Thoracic aorta endothelial cell (primary cell): ENCODE measurements at places on chromosomes 11 and 22. TPM values are rescaled to one million over a fixed set of nuclear protein-coding genes. Genes with fewer than 3 reads are reported as not detected.

VSIG10L2 gene
- total RNA-seq, result not detected in 2 replicates

DRD4 gene
- total RNA-seq, result not detected in 2 replicates

APOA5 gene
- total RNA-seq, result not detected in 2 replicates

ASPHD2 gene
- total RNA-seq, result 6.0 and 9.2 TPM in 2 replicates

AMOTL1 gene
- 50.0 and 53.6 TPM in 2 replicates for total RNA-seq

PRR33 gene
- not detected in 2 replicates for total RNA-seq

KCNK7 gene
- total RNA-seq, result 0.14 and 0.40 TPM in 2 replicates

OR8K3 gene
- not detected in 2 replicates for total RNA-seq

IGSF22 gene
- not detected in 2 replicates for total RNA-seq

C11orf97 gene
- total RNA-seq, result not detected in 2 replicates

C22orf31 gene
- total RNA-seq, result not detected in 2 replicates

ASCL2 gene
- total RNA-seq, result not detected in 2 replicates

BAIAP2L2 gene
- 0.22 and 0.40 TPM in 2 replicates for total RNA-seq

ADAMTS15 gene
- 0.07 and 0.13 TPM in 2 replicates for total RNA-seq

CSF2RB gene
- 13.4 and 15.7 TPM in 2 replicates for total RNA-seq

HORMAD2 gene
- not detected in 2 replicates for total RNA-seq

C11orf87 gene
- not detected in 2 replicates for total RNA-seq

RFPL3 gene
- not detected in 2 replicates for total RNA-seq

FAM111B gene
- total RNA-seq, result 29.9 and 40.4 TPM in 2 replicates

P2RX3 gene
- not detected in 2 replicates for total RNA-seq

SLC22A9 gene
- not detected in 2 replicates for total RNA-seq

NAGA gene
- 37.0 and 52.3 TPM in 2 replicates for total RNA-seq

TSSK2 gene
- not detected in 2 replicates for total RNA-seq

ALDH3B1 gene
- 0.13 and 0.22 TPM in 2 replicates for total RNA-seq

KDM4E gene
- not detected in 2 replicates for total RNA-seq

SLC37A2 gene
- total RNA-seq, result 0.57 and 0.66 TPM in 2 replicates

MS4A6A gene
- 0.40 and 0.65 TPM in 2 replicates for total RNA-seq

SLC22A25 gene
- not detected in 2 replicates for total RNA-seq

ACR gene
- total RNA-seq, result 0.80 and 0.93 TPM in 2 replicates

GLB1L3 gene
- total RNA-seq, result not detected in 2 replicates

RAB38 gene
- 5.1 and 8.6 TPM in 2 replicates for total RNA-seq

ANGPTL5 gene
- 0.13 TPM in 1 of 2 replicates, not detected in the other for total RNA-seq

PANX3 gene
- total RNA-seq, result not detected in 2 replicates

VPREB1 gene
- total RNA-seq, result not detected in 2 replicates

ANKK1 gene
- under 0.01 and 0.07 TPM in 2 replicates for total RNA-seq

VSIG2 gene
- 0.27 and 0.43 TPM in 2 replicates for total RNA-seq

TREH gene
- total RNA-seq, result not detected in 2 replicates

KCNJ5 gene
- total RNA-seq, result not detected in 2 replicates

ST14 gene
- not detected in 2 replicates for total RNA-seq

OR51E1 gene
- total RNA-seq, result not detected in 2 replicates

PDGFB gene
- 69.5 and 71.6 TPM in 2 replicates for total RNA-seq

MRPL17 gene
- 56.4 and 62.0 TPM in 2 replicates for total RNA-seq

IGF2 gene
- total RNA-seq, result 1.2 and 4.7 TPM in 2 replicates

CCDC116 gene
- 0.13 and 0.14 TPM in 2 replicates for total RNA-seq

INS gene
- total RNA-seq, result not detected in 2 replicates

KDM4D gene
- total RNA-seq, result 0.80 and 1.1 TPM in 2 replicates

AIFM3 gene
- not detected in 2 replicates for total RNA-seq

NXPE2 gene
- total RNA-seq, result 0.13 TPM in 1 of 2 replicates, not detected in the other

KRTAP5-2 gene
- total RNA-seq, result not detected in 2 replicates

APOA4 gene
- total RNA-seq, result not detected in 2 replicates

NTM gene
- 0.66 and 0.86 TPM in 2 replicates for total RNA-seq

PGA5 gene
- not detected in 2 replicates for total RNA-seq

KIF18A gene
- 21.8 and 36.8 TPM in 2 replicates for total RNA-seq

CYP2D6 gene
- 0.13 and 0.22 TPM in 2 replicates for total RNA-seq

SMC1B gene
- total RNA-seq, result not detected in 2 replicates

AQP11 gene
- total RNA-seq, result 0.29 and 0.53 TPM in 2 replicates

P2RY2 gene
- total RNA-seq, result 4.8 and 13.4 TPM in 2 replicates

IL17REL gene
- total RNA-seq, result 0.13 and 0.22 TPM in 2 replicates
